ENCODE measurements at places on chromosomes 5 and 9.

DNA sequence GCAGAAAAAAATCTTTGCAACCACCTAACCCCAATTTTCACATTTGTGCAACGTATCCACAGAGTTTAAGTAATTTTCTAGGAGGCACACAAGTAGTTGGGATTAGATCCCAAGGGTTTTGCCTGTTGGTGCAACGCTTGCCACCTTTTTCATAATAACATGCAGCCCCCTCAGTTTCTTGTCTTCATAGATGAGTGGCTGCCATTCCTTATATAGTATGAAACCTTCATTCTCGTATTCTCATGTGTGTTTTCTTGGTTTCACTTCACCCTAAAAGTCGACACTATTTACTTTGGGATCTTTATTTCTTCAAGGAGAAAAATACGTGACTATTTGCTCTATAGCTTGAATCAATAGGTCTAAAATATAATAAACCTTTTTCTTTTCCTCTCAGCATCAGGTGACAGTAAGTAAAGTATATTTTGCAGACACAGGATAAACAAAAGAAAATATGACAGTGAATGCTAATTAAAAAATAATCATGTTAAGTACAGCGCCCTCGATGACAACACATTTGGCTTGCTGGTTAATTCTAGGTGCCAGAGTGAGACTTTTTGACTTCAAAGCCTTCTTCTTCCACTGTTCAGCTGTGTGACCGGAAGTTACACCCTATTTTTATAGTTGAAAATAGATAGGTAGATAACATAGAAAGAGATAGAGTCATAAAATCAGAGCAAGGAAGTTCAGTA lies 342.8 kb upstream of the CCNG1 start:
- H3K4me3 ChIP-seq, result no peak overlapping the region
- DNase-seq, result no peak
- no peaks in the 10 kb centered on the region for H3K36me3 ChIP-seq
- no peaks in the 10 kb centered on the region for H3K27me3 ChIP-seq

DNA sequence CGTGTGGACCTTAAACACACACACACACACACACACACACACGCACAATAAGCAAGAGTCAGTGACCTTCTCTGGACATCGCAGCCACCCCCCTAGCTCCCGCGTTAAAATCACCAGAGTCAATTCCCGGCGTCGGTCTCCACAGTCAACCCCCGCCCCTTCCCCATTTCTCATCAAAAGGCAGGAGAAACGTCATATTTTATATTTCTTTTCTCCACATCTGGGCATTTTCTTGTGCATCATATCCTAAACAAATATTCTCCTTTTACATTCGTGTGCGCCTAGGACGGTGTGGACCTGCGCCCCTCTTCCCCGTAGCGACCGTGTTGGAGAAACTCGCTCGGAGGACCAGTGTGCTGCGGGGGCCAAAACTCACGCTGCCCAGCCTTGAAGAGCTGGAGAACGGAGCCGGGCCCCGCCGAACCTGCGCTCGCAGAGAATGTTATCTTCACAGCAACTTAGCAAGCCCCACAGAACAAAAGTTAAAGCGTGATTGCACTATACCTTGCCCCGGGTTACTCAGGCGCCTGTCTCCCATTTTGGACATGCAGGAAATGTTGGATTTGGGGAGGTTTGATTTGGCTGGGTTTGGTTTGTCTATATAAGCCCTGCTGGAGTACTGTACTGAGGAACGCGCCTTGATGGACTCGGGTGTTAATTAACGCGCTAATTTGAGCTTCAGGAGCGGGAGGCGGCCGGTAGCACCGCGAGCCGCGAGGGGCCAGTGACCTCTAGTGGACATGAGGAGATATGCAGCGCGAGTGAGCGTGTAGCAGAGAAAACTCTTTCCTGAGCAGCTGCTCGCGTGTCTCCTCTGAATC lies 192.4 kb downstream of the MEF2C start:
- H3K36me3 ChIP-seq, result no peaks in the 10 kb centered on the region
- no peak overlapping the region for H3K27ac ChIP-seq
- H3K4me1 ChIP-seq, result peaks cover 39% of the 10 kb centered on the region
- peaks cover 98% of the 10 kb centered on the region for H3K27me3 ChIP-seq
- H3K4me3 ChIP-seq, result peak overlapping the region; percentile 5

- H3K36me3 ChIP-seq, result no peaks in the 10 kb centered on the region
- peaks cover 6% of the 10 kb centered on the region for H3K4me1 ChIP-seq
- no peak for DNase-seq
- no peaks in the 10 kb centered on the region for H3K27me3 ChIP-seq
Measured at GRCh38 chr5:142186857-142187594, 78.4 kb downstream of the NDFIP1 start.

- H3K27me3 ChIP-seq, result no peaks in the 10 kb centered on the region
- H3K4me3 ChIP-seq, result no peak overlapping the region
- H3K36me3 ChIP-seq, result peaks cover 6% of the 10 kb centered on the region
- H3K4me1 ChIP-seq, result no peaks in the 10 kb centered on the region
- no peak for DNase-seq
Measured at GRCh38 chr9:127384016-127384730, 12.8 kb upstream of the SLC2A8 start.

DNA sequence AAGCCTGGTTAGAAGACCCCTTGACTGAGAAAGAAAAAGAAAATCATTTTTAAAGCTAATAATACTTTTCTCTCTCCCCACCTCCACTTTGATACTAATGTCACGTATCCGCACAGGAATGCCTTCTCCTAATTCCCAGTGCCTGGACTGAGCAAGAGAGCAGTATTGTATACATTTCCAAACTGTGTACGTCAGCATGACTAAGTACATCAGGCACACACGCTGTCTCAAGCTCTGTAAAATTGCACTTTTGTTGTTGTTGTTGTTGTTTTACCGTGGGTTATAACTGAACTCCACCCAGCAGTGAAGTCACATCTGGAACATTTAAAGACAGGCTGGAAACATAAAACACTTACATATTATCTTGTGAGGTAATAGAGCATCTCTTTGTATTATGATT lies 407.6 kb downstream of the DNAH5 start:
- H3K36me3 ChIP-seq, result no peaks in the 10 kb centered on the region
- no peaks in the 10 kb centered on the region for H3K4me1 ChIP-seq
- DNase-seq, result no peak

- H3K27ac ChIP-seq, result no peak overlapping the region
- no peaks in the 10 kb centered on the region for H3K36me3 ChIP-seq
- no peaks in the 10 kb centered on the region for H3K4me1 ChIP-seq
- no peak for DNase-seq
Measured at GRCh38 chr5:1973391-1974013, 90.8 kb upstream of the IRX4 start.

DNA sequence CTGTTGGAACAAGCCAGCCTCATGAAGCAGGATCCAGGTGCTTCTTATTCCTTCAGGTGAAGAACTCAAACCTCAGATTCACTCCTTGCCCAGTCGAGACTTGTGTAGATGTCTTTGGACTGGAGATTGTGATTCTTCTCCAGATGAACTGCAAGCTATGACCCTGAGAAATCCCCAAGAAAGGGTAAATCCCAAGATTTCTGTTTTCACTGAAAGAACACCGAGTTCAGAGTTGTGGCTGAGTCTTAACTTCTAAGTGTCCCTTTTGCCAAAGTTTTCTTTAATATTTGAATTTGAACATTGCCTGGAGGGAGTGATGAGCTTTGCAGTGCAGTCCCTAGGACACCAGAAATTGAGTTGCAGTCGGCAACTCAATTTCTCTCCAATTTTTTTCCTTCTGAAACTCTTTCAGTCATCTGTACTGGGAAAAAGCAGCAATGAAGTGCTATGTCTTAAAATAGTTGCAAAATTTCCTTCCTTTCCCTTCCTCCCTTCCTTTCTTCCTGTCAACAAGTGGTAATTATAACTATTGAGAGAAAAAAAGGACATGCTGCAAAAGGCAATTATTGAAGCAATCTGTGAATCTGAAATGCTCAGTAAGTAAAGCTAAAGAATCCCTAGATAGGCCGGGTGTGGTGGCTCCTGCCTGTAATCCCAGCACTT lies 56.1 kb downstream of the ANKRD55 start:
- no peaks in the 10 kb centered on the region for H3K27me3 ChIP-seq
- no peaks in the 10 kb centered on the region for H3K4me1 ChIP-seq
- H3K36me3 ChIP-seq, result no peaks in the 10 kb centered on the region
- no peak overlapping the region for H3K27ac ChIP-seq
- DNase-seq, result no peak
- no peak overlapping the region for H3K4me3 ChIP-seq

- H3K4me3 ChIP-seq, result no peak overlapping the region
- no peaks in the 10 kb centered on the region for H3K27me3 ChIP-seq
- DNase-seq, result no peak
Measured at GRCh38 chr9:37371565-37372464, 50.7 kb upstream of the GRHPR start.

DNA sequence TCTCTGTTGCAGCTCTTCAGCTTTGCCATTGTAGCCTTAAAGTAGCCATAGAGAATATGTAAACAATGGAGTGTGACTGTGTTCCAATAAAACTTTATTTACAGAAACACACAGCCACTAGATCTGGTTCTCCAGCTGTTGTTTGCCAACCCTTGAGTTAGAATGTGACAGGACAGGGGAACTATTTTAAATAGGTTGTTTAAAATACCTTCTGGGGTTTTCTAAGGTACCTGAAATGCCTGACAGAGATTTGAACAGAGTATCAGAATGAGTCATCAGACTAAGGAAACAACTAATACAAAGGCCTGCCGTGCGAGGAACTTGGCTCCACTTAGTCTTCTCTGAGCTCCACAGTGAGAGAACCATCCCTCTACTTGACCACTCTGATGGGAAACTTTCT lies 85.4 kb downstream of the HSD17B4 start:
- DNase-seq, result no peak
- H3K4me1 ChIP-seq, result no peaks in the 10 kb centered on the region
- no peaks in the 10 kb centered on the region for H3K27me3 ChIP-seq

GRCh38 chr9:129667850-129668249 lies 2.4 kb downstream of the PRRX2 start:
- H3K36me3 ChIP-seq, result no peaks in the 10 kb centered on the region
- peak; percentile 73 for DNase-seq
- no peaks in the 10 kb centered on the region for H3K27me3 ChIP-seq
- peak overlapping the region; percentile 68 for H3K27ac ChIP-seq
- peaks cover 69% of the 10 kb centered on the region for H3K4me1 ChIP-seq
- peak overlapping the region; percentile 62 for H3K4me3 ChIP-seq

- peaks cover 25% of the 10 kb centered on the region for H3K4me1 ChIP-seq
- H3K27me3 ChIP-seq, result no peaks in the 10 kb centered on the region
- no peak overlapping the region for H3K4me3 ChIP-seq
- no peaks in the 10 kb centered on the region for H3K36me3 ChIP-seq
Measured at GRCh38 chr5:140256726-140257125, 46.2 kb downstream of the PFDN1 start.

GRCh38 chr9:88266416-88266815 lies 121.8 kb upstream of the SPIN1 start:
- DNase-seq, result no peak
- H3K4me3 ChIP-seq, result no peak overlapping the region
- no peaks in the 10 kb centered on the region for H3K27me3 ChIP-seq

DNA sequence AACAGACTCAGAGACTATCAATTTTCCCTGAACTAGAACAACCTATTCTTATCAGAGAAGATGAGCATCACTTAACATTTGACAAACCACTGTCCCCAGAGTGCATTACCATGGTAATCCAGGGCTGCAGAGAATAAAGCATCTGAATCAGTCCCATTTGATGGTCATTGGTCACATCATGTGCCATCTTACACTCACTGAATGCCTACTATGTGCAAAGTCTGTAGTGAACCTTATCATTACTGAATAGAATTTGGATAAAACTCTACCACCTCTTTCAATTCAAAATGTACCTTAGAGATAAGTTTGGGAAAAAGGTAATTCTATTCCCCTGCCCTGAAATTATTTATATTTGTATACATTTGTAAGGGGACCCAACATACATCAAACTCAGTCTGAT lies 156.4 kb upstream of the TRPC7 start:
- no peaks in the 10 kb centered on the region for H3K4me1 ChIP-seq
- no peak for DNase-seq
- no peak overlapping the region for H3K4me3 ChIP-seq

GRCh38 chr9:95533996-95534680 lies 17.4 kb upstream of the PTCH1 start:
- H3K4me1 ChIP-seq, result no peaks in the 10 kb centered on the region
- no peak overlapping the region for H3K27ac ChIP-seq
- H3K36me3 ChIP-seq, result no peaks in the 10 kb centered on the region
- H3K4me3 ChIP-seq, result no peak overlapping the region

- no peak for DNase-seq
- H3K27ac ChIP-seq, result no peak overlapping the region
- H3K27me3 ChIP-seq, result no peaks in the 10 kb centered on the region
- H3K4me1 ChIP-seq, result no peaks in the 10 kb centered on the region
- no peak overlapping the region for H3K4me3 ChIP-seq
- H3K36me3 ChIP-seq, result no peaks in the 10 kb centered on the region
Measured at GRCh38 chr5:56130664-56131063, 102.5 kb downstream of the ANKRD55 start.

DNA sequence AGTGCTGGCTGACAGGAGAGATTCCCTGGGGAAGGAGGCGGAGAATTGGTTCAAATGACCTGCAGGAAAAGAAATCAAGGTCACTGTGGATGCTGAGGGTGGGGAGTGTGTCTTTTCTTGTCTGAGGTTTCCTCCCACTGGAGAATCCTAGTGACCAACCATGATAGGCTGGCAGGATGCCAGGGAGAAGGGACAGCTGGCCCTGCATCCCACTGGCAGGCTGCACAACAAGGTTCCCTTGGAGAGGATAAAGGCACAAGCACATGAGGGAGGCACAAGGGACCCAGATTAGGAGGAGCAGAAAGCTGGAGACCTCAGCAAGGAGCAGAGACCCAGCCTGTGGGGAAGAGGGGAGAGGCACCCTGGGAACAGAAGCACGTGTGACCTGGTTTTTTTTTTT lies 11.4 kb upstream of the ZDHHC12 start:
- no peak for DNase-seq
- no peaks in the 10 kb centered on the region for H3K27me3 ChIP-seq
- no peak overlapping the region for H3K27ac ChIP-seq
- no peak overlapping the region for H3K4me3 ChIP-seq
- peaks cover 63% of the 10 kb centered on the region for H3K36me3 ChIP-seq
- no peaks in the 10 kb centered on the region for H3K4me1 ChIP-seq

All from tibial artery (tissue), 4 donors.